CD4-positive, alpha-beta T cell treated with Interleukin-15 for 1 hour (primary cell): ENCODE measurements at places on chromosomes 5 and 9.

GRCh38 chr9:27487927-27488326 lies 36.2 kb upstream of the IFNK start:
- DNase-seq = no peak

GRCh38 chr5:108681079-108681921 lies 66.4 kb upstream of the FER start:
- no peak for DNase-seq

- DNase-seq = no peak
These were observed 43.4 kb upstream of the SH3PXD2B start for GRCh38 chr5:172497591-172498255.

DNA sequence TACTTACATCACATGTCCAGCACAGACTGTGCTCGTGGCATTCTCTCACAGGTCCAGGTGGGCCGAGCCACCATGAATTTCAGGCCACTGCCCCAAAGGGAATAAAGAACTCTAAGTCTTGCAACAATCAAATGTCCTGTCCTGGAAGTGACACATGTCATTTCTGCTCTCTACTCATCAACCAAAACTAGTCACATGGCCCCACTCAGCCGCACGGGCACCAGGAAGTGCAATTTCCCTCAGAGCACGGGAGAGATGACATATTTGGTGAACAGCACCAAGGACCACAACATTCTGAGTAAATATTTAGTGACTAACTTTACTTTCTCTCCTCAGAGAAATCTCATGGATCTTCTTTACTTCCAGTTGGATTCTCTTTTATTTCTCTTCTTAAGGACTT lies 131.1 kb upstream of the TUT7 start:
- DNase-seq = no peak

GRCh38 chr9:93686127-93686879 lies 109.9 kb downstream of the PHF2 start:
- peak; percentile 15 for DNase-seq

GRCh38 chr5:43007911-43008362 lies 32.2 kb downstream of the ANXA2R start:
- DNase-seq = peak; percentile 87

DNA sequence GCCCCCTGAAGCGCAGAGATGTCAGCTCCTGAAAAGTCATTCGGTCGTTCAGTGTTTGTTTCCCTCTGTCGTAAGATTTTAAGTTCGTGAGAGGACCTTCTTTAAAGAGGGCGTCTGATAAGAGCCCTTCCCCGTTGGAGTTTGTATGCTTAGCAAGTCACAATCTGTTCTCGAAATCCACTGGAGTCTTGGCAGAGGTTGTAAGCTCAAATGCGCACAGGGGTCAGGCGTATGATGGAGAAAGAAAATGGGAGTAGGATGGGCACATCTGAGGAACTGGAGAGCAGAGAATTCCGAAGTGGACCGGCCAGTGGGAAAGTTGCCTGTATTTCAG lies 710 bp downstream of the HSD17B4 start:
- DNase-seq = no peak

DNA sequence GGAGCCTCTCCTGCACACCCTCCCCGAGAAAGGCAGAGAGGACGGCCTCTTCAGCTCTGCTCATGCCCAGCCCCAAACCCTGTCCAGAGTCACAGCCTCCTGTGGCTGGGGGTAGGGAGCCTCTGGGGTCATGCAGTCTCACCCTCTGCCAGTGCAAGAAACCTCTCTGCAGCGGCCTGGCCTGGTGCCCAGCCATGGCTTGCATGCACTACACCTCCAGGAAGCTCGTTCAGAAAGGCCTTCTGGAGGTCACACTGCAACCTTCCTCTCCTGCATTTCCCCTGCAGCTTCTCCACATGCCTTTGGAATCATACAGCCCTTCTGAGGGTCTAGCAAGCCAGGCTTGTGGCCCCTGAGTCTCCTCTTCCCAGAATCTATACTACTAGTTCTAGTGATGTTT lies 17.9 kb downstream of the CSF1R start:
- DNase-seq = no peak

- DNase-seq = no peak
These were observed 86.8 kb upstream of the MEGF10 start for GRCh38 chr5:127203818-127204217.

GRCh38 chr5:176619203-176619568 lies 9.2 kb upstream of the GPRIN1 start:
- DNase-seq = peak; percentile 87

DNA sequence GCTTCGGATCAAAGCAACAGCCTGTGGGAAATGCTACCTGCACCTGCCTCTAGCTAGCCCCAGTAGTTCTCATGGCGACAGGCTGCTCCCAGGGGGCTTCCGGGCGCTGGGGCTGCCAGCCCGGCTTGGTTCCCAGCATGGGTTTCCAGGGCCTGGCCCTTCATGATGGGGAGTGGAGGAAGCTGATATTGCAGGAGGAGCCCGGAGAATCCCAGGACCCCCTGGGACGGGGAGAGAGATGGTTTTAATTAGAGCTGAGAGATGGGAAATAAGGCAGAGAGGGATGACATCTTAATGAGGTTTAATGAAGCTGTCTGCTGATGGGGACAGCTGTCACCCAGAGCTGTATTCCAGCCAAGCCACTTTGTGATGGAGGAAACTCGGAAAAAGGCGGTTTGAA lies 78.6 kb downstream of the CFAP77 start:
- no peak for DNase-seq

DNA sequence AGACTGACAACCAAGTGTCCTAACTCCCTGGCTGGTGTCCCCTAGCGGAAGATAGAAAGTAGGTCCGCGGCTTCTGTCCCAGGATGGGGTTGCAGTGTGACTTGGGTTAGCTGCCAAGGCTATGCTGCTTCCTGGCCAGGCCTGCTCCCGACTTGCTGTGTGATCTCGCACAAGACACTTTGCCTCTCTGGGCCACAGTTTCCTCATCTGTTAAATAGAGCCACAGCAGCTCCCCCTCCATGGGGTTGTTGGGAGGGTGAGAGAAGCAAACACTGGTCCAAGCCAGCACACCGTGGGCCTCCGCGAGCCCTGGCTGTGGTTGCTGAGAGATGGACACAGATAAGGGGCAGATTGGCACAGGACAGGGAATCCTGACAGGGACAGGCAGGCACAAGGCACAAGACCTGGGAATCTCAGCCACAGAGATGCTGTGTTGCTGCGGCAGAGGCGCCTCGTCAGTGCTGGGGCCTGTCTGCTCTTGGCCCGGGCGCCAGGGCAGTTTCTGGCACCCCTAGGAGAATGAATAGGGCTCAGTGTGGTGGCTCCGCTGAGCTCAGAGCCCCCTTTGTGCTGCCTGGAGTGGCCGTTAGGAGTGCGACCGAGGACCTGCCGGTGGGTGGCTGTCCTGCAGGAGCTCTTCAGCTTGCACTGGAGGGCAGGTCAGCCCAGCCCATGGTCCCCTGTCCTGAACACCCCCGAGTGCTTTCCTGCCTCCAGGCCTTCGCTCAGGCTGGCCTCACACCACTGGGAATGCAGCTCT lies 1.8 kb upstream of the SH2D3C start:
- no peak for DNase-seq

DNA sequence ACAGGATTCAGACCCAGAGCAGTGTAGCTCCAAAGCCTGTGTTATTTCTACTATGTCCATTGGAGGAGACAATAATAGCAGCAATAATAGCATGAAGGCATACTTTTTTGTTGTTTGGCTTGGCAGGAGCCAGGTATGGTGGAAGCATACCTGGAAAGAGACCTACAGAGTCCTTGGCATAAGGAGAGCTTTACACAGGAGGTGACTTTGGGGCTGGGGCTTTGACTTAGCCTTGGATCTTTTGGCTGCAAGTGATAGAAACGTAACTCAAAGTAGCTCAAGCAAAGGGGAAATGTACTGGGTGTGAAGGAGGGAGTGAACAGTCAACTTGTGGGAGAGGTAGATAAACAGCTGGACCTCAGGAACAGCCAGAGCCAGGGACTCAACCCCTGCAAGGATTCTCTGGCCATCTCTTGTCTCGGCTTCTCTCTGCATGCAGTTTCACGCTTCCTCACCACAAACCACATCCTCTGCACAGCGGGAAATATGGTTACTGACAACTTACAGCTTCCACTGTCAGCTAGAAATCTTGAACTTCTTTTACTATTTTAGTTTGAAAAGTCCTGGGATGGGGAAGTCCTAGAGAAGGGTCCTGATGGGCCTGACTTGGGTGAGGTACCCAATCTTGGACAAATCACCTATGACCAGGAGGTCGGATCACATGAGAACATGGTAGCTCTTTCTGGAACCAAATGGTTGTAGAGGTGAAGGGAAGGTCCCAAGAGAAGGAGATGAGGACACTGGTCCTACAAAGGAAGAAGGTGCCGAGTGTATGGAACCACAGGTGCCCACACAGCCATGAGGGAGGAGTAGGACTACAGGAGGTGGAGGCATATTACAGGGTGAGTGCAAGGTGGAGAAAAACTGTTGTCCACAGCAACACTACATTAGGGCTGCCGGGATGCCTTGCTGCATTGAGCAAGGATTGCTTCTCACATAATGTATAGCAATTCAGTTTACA lies 47.0 kb upstream of the TGFBR1 start:
- DNase-seq = peak; percentile 66

GRCh38 chr5:122152266-122152900 lies 23.0 kb downstream of the ZNF474 start:
- no peak for DNase-seq

GRCh38 chr9:134693641-134694367 lies 52.2 kb downstream of the COL5A1 start:
- no peak for DNase-seq

- DNase-seq = no peak
These were observed 228.2 kb downstream of the TLE1 start for GRCh38 chr9:81461196-81461595.
